ENCODE measurements at places on chromosomes 16 and 17.

- DNase-seq = no peak
Observed at GRCh38 chr17:57311281-57312216, 55.2 kb downstream of the MSI2 start.

- DNase-seq = no peak
Observed at GRCh38 chr16:15979801-15980200, 30.4 kb downstream of the ABCC1 start.

DNA sequence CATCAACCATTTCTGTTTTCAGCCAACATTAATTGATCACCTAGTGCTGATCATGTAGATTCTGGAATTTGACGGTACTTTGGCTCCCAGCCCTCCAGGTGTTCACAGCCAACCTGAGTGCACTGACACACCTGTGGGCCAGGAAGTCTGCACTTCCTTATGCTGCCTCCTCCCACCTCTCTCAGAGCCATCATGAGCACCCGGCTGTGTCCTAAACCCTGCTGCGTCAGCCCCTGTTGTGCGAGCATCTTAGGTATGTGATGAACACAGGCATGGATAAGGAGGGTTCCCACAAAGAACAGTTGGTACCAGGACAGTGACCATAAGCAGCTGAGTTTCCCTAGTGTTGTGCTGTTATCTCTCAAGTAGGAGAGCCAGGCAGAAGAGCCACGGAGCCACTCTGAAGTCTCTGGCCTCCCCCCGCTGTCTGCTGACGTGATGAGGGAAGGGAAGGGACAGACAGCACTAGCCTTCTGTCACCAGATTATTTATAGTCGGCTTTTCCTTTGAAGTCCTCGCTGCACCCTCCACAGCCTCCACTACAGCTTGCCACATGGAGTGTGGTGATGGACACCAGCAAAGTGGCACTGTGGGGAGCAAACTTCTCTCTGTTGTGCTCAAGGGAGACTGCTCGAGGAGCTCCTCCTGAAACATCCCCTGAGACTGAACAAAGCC lies 162.8 kb upstream of the ANKFN1 start:
- no peak for DNase-seq

DNA sequence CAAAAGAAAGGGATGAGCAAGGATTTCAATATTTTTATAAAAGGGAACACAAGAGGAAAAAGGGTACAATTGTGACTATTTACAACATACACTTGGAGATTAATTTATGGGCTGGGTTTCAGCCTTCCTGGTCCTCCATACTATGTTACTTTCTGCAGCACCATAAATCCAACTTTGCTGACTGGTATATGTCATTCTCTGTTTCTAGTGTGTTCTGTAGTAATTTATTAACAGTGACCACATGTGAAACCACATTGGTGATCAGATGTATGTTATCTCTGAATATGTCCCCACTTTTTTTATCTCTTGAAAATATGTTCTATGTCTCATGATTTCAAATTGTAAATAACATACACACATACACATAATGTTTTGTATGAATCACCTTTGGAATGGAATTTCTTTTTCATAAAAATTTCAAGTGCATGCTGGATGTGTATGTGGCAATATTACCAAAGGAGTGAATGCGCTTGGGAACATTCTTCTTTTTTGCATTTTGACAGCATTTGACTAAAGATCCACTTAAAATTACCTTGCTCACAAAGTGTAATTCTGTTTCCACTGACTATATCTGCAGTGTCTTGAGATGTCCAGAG lies 2.9 kb upstream of the LYRM9 start:
- no peak for DNase-seq

DNA sequence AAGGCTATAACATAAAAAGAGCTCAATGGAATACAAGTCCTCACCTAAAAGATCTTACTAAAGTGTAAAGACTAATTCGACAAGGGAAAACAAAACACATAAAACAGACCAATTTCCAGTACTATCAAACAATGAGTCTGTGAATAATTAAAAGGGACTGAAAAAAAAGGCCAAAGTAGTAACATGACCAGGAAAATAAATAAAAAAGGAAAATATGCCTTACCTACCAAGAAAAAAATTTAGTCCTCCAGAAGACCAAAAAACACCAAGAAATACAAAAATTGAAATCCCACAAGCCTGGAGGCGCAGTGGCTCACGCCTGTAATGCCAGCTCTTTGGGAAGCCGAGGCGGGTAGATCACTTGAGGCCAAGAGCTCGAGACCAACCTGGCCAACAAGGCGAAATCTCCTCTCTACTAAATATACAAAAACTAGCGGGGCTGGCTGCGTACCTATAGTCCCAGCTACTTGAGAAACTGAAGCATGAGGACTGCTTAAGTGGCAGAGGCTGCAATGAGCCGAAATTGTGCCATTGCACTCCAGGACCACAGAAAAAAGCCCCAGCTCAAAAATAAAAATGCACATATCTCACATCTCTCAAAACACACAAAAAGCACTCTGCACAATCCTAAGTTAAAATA lies 60.8 kb downstream of the TEX14 start:
- no peak for DNase-seq

- peak; percentile 37 for DNase-seq
Observed at GRCh38 chr17:44556166-44556831, 985 bp upstream of the FZD2 start.

DNA sequence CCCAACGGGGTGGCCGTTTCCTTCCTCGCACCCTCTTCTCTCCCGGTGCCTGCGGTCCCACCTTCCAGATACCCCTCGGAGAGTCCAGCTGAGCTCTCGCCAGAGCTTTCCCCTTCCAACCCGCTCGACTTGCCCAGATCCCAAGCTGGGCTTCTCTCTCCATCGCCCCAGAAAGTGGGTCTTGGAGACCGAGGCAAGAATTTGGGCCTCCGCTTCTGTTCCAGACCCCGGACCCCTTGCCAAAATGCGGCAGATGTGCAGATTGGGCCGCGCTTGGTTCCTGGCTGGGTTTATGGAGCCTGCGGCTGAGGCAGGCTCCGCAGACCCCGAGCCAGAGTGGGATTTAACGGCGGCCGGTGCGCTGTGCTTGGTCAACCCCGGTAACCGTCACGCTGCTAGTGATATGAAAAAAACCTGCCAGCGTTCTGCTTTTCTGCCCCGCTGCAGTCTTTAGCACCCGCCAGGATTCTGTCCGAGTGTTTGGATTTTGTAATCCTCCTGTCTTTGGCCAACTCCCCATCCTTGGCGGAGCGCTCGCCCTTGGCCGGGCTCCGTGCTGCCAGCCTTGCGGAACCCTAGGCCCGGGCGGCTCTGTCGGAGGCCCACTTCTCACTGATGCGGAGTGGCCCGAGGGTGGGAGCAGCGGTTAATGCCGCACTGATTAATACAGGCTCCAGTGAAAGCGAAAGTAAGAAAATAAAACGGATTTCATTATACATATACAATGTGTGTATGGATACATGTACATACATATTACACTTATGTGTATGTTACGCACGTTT lies 754 bp upstream of the SLFN11 start:
- DNase-seq = peak; percentile 49

DNA sequence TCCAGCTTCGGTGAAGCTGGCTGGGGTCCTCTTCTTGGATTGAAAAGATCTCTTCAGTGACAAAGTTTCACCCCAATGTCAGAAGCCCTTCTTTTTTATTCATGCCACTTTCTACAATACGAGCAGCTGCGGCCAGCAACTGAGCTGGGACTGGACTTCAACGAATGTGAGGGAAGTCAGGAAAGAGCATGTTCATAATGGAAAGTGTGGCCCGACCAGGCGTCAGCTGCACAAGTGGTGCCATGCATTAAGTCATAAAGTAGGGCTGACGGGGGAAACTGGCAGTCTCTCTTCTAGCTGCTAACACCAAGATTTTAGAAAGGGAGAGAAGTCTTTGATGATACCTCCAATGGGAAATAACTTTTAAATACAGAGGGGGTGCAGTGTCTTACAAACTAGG lies 192.6 kb downstream of the PARN start:
- no peak for DNase-seq

DNA sequence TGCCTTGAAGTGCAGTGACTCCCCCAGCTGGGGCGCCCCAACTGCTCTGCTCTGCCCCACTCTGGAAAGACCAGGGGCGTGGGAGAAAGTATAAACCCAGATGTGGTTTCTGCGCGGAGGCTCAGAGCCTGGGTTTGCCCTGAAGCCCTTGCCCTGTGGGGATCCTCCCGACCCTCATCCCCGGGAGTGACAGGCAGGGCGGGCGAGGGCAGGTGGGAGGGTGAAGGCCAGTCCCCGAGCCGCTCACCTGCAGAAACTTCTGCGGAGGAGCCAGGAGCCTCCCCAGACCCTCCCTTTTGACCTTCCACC lies 3.8 kb downstream of the TPSD1 start:
- no peak for DNase-seq

GRCh38 chr17:19507775-19508576 lies 25.7 kb upstream of the SLC47A1 start:
- peak; percentile 84 for DNase-seq

DNA sequence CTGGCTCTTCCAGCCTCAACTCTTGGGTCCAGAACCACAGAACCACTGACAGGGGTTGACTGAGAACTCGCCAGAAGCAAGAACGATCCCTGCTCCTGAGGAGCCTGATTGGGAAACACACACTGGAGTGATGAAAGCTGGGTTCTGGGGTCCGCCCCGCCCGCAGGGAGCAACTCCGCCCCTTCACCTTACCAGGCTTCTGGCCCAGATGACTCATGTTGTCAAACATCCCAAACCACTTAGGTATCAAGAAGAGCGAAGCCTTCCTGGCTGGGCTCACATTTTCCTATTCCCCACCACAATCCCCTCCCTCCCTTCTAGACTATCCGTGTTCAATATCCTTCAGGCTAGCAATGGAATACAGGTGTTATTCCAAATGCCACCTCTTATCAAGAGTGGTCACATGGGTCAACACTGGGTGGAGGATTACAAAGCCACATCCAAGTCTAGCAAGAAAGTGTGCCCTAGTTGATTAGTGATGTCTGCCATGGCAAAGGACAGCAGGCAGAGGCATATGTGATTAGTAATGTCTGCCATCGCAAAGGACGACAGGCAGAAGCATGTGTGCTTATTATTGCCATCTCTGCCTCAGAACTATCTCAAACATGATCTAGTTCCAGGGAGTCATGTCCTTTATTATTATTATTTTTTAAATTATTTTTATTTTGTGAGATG lies 70.5 kb downstream of the TIMM22 start:
- no peak for DNase-seq
